ENCODE measurements at places on chromosomes 7 and 10.

DNA sequence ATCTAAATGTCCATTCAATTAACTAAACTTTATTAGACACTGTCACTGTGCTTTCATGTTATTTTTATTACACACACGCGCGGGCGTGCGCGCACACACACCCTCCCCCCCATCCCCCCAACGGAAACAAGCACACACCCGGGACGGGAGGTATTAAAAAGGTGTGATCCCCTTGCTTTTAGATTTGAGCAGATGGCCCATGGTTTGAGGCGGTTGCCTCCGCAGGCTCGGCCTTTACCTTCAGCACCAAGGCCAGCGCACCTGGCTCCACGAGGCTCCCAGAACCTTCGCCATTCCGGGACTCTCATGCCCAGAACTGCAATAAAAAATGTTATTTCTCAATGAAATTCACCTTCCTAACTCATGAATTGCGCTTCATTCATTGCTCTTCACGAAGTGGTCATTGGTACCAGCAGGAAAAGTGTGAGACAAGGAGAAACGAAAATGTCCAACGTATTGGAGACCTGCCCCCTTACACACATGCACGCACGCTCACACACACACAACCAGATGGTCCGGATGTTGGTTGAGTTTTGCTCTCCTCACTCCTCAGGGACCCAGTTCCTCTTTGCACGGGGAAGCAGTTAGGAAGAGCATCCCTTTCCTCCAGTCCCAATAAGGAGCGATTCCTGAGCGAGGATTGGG, 20.8 kb upstream of the PTF1A start:
- no peak for DNase-seq

DNA sequence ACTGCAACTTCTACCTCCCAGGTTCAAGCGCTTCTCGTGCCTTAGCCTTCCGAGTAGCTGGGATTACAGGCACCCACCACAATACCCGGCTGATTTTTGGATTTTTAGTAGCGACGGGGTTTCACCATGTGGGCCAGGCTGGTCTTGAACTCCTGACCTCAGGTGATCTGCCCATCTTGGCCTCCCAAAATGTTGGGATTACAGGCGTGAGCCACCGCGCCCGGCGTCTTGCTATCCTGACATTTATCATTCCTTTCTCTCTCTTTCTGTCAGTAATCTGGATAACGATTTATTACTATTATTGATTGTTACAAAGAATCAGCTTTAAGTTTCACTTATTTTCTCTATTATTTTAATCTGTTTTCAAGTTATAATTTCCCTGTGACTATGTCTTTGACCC, 548.4 kb downstream of the CNTNAP2 start:
- no peak for DNase-seq

GRCh38 chr10:46228563-46229071, 58.2 kb upstream of the ANTXRL start:
- peak; percentile 42 for DNase-seq

- DNase-seq = no peak
Measured at GRCh38 chr10:129972966-129973673, 9.0 kb upstream of the EBF3 start.

DNA sequence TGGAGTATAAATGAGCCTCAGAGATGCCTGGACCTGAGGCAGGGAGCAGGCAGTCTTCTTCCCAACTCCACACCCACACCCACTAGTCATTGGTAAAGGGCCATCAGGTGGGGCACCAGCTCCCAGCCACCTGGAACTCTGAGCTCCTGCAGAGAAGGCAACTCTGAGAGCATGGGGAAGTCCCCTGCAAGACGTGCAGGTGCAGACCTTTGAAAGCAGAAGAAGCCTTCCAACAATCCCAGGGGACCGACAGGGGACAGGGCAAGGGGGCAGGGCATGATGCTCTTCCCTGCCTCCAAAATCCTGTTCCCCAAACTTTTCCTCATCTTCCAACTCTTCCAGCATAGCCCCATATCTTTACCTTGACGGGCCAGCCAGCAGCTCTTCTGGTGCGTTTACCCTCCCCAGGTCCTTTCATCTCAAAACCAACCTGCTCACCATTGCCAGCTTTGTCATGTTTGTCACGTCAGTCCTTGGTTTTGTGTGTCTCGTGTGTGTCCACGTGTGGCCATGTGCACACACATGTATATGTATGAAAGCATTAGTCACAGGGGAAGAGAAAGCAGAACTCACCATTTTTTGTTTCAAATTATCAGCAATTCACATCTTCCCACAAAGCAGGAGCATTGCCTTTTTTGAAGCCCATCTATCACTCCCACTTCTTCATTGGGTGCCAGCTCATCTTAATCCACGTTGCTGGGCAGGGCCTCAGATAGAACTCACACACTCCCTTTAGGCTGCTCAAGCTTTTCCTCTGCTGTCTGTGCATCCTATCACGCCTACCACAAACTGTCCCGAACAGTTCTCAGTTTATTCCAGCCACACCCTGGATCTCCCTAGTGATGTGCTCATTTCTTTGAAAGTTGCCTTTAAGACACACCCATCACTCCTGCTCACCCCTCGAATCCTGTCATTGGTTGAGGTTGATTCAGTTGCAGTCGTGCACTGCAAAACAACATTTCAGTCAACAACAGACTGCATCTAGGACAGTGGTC, 41.0 kb upstream of the AMPH start:
- DNase-seq = peak; percentile 54

DNA sequence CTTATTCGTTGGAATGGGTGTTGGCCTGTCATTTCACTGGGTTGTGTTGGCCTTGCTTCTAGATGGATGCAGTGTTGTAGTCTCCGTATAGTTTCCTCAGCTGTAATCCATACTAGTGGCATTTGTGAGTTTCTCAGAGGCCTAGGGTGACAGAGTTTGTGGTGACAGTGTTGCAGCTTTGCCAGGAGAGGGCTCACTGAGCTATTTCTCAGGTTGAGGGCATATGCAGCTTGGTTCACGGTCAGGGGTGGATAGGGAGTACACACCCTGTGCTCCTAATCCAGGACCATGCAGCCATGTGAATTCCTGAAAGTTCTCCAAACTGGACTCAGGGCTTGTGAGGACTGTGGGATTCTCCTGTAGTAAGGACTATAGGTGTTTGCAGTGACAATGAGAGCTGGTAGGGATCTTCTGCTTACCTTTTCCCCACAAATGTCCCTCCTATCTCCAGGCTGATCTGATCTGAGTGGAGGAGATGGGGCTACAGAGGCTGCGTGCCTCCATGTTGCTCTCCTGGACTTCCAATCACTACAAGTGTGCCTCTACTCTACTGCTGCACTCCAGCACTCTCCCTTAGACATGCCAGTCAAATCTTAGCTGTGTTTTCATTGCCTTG, 229.0 kb downstream of the STK31 start:
- DNase-seq = no peak

GRCh38 chr10:78406648-78407008, 373.0 kb downstream of the RPS24 start:
- DNase-seq = no peak

GRCh38 chr10:30645340-30645827, 15.8 kb upstream of the LYZL2 start:
- no peak for DNase-seq

- DNase-seq = no peak
Measured at GRCh38 chr7:25116621-25117020, 8.4 kb downstream of the CYCS start.

DNA sequence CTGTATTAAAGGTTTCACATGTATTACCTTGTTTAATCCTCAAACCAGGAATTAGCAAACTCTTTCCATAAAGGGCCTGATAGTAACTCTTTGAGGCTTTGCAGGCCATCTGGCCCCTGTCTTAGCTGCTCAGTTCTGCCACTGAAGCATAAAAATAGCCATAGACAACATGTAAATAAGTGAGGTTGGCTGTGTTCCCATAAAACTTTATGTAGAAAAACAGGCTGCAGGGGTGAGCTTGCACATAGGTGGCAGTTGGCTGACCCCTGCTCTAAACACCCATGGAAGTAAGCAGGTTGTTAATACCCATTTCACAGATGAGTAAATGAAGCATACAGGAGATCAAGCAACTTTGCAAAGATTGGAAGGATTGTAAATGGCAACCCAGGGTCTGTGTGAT, 1279.2 kb upstream of the AUTS2 start:
- DNase-seq = no peak

GRCh38 chr7:39360038-39360437, 206.2 kb upstream of the YAE1 start:
- no peak for DNase-seq

DNA sequence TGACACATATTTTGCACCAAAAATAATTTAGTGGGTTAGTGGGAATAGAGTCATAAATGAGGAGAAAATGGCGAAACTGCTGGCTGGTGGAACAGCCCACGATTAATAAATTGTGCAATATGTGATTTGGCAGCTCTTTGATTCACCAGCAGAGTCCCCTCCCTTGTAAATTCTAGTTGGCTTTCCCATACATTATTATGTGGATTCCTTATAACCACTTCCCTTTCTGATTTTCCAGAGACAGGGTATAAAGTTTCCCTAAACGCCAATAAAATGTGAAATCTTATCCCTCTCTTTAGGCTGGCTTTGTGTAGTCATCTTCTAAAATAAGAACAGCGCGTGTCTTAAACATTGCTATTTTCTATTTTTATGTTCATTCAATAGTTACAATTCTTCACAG, 149.4 kb upstream of the FERD3L start:
- DNase-seq = no peak

GRCh38 chr10:96493871-96494525, 19.7 kb downstream of the TLL2 start:
- no peak for DNase-seq

DNA sequence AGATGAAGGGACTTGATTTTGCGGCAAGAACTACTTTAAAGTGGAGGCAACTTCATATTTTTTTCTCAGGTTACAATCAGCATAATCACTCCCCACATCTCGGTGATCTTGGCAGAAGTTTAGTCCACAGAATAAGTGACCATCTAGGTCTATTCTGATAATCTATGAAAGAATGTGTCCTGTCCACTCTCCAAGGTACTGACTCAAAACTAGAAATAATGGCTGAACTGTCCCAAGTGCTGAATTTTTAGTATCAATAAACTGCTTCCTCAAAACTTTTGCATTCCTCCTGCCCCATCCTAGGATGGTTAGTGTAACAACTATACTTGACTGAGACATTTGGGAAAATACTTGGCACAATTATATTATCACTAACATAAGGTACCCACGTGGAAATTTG, 10.9 kb upstream of the CHRM2 start:
- DNase-seq = no peak

GRCh38 chr10:71561003-71561574, 158.5 kb downstream of the C10orf105 start:
- no peak for DNase-seq
